ENCODE measurements at places on chromosomes 2 and 18. TPM values are rescaled to one million over a fixed set of nuclear protein-coding genes. Genes with fewer than 3 reads are reported as not detected.

Gene SRD5A2
- not detected for total RNA-seq

Gene NXPH2
- not detected for total RNA-seq

Gene COLEC12
- 0.04 TPM for total RNA-seq

Gene IL1F10
- total RNA-seq, result not detected

Gene NYAP2
- 0.04 TPM for total RNA-seq

Gene IL36B
- total RNA-seq, result not detected

Gene FAM210A
- 24.9 TPM for total RNA-seq

Gene GALNT3
- total RNA-seq, result 0.13 TPM

All from K562 (cell line).